Hypothalamus (tissue), 51 donors: ENCODE measurements at places on chromosomes 1 and 21.

DNA sequence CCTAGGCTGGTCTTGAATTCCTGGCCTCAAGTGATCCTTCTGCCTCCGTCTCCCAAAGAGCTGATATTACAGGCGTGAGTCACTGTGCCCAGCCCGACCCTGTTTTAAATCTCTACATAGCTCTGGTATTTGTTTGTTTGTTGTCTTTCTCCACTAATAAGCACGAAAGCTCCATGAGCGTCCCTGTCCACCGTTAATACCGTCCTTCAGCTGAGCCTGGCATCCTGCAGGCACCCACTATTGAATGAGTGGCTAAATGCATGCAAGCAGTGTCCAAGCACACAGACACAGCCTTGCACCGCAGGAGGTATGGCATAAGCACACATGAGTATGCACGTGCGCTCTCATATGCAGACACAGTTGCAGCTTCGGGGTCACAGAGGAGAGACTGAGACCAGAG is 4.5 kb upstream of the COL16A1 start:
- no peak for DNase-seq

DNA sequence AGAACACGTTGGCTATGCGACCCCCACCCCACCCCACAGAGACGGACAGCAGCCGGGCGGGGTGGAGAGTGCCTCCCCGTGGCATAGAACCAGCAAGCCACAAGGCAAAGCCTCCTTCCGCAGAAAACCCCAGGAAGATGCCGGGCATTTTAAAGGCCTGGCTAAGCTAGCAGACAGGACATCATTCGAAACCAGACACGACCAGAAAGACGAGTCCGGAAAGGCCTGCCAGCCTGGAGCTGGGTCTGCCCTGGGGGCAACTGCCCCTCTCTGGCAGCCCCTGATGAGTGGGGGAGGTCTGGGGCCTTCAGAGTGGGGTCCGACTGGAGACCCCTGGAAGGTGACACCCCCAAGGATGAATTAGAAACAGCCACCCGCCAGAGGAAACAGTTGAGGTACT is 8.5 kb downstream of the FTCD start:
- DNase-seq, result no peak

DNA sequence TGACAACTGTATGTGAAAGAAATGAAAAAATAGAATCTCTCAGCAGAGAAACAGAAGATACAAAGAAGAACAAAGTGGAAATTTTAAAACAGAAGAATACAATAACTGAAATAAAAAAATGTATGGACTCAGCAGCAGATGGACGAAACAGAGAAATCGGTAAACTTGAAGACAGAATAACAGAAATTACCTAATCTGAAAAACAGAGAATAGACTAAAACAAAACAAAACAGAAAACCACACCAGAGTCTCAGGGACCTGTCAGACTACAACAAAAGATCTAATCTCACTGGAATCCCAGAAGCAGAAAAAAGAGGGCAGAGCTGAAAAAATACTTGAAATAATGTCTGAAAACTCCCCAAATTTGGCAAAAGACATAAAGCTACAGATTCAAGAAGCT is 83.0 kb downstream of the ZSWIM5 start:
- no peak for DNase-seq

GRCh38 chr1:205748403-205749233 is 1.4 kb downstream of the NUCKS1 start:
- DNase-seq, result no peak

DNA sequence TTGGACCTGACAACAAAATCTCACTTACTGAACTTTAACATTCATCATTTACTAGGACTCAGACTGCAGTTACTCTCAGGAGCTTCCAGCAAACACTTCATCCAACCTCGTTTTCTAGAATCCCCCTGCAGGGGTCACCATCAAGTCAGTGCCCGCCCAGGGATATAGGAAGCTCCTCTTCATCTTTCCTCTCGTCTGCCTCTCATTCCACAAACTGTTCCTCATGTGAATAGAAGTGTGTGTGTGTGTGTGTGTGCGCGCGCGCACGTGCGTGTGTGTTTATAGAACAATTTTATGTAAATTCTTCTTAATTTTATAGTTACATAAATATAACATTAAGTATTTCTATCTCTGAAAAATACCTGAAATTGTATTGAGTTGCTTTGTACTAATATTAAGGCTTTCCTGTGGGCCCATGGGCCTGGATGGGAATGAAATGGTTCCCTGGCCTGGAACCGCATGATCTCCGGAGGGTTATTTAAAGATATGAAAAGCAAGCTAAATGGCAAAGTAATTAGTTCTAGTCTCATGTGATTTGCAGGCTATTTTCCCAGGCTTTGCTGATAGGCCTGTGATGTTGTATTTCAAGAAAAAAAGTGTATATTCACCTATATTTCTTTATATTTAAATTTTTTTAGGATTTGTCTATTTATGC is 21.7 kb upstream of the ABCD3 start:
- DNase-seq, result no peak

- no peak for DNase-seq
These were observed 18.8 kb downstream of the AGRN start for GRCh38 chr1:1038694-1039093.

- DNase-seq, result no peak
These were observed 117.8 kb downstream of the TGFBR3 start for GRCh38 chr1:91768120-91768519.
